HuH-7 (cell line): ENCODE measurements at places on chromosomes 3 and 15.

DNA sequence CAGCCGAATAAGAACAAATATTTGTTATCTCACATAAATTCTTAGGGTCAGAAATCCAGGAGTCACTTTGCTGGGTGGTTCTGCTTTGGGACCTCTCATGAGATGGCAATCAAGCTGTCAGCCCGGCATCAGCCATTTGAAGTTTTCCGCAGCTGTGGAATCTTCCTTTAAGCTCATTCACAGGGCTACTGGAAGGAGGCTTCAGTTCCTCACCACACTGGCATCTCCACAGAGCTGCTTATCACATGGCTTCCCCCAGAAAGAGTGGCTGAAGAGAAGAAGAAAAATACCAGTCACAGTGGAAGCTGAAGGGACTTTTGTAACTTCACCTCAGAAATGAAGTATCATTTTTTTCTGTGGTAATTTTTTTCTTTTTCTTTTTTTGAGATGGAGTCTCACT lies 267.7 kb downstream of the CHL1 start:
- no peak for DNase-seq

DNA sequence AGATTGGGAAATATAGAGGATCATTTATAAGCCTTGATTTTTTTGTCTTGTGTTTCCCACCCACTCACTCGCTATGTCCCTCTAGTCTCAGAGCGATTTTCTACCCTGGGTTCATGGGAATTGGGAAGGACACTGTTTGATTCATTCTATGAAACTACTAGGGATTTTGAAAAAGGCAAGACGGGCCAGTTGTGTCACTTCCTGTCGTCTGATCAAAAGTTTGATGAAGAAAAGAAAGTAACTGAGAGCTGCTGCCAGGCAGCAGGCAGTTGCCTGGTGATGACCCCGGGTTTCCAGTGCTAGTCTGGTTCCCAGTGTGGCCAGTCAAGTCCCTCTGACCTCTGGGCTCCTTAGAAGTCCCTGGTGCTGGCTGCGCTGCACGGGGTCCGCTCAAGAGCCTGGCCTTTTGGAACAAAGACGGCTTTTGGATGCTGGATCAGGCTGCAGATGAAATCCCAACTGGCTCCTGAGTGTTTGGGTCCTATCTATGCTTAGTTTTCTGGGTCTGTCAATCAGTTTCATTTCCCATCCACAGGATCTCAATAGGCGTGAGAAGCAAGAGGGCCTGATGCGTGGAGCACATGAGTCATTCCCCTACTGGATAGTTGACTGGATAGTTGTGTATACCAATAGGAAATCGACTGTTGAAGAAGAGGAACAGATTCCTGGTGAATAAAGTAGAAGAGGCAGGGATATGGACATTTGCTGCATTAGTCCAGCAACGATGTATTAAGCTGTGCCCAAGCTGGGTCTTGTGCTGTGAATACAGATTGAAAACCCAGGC lies 89.7 kb downstream of the EEFSEC start:
- DNase-seq: no peak

- peak; percentile 93 for DNase-seq
Observed at GRCh38 chr15:64046421-64047153, at the start of gene DAPK2. Gene DAPK2 (minus strand): TSS chr15:64046485. CDS start chr15:64040261, 6,224 bp downstream.

GRCh38 chr15:92667287-92667904 lies 11.8 kb upstream of the FAM174B start:
- peak; percentile 58 for DNase-seq

DNA sequence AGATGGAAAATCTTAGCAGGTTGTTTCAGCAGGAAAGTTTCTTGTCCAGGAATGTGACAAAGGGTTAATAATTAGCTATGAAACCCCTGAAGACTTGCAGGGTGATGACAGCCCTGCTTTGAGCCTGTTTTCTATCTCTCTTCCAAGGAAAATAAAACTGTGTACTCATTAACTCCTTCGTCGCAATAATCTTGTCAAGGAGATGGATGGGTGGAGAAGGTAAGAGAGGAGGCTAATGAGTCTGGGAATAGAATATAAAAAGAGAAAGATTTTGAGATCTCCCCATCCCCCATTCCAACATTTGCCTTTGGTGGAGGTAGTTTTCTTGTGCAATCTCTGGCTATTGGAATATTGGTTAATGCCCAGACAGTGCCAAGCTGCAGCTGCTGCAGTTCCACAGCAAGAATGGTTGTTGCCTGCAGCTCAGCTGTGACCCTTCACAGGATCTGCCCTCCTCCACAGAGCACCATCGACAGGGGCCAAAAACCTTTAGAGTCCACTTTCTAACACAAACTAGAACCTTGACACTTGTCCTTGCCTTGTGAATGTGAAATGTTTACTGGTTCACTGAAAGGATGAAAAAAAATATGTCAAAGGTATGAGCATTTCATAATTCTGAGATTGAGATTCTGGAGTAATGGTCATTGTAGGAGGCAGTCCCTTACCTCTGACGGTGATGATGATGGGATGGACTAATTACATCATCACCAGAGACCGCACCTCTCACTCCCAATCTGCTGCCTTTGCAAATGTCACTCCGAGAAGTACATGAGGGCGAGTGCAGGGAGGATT lies 4.2 kb upstream of the LRIG1 start:
- no peak for DNase-seq

- no peak for DNase-seq
Observed at GRCh38 chr15:68526269-68526668, 52.5 kb upstream of the CORO2B start.

DNA sequence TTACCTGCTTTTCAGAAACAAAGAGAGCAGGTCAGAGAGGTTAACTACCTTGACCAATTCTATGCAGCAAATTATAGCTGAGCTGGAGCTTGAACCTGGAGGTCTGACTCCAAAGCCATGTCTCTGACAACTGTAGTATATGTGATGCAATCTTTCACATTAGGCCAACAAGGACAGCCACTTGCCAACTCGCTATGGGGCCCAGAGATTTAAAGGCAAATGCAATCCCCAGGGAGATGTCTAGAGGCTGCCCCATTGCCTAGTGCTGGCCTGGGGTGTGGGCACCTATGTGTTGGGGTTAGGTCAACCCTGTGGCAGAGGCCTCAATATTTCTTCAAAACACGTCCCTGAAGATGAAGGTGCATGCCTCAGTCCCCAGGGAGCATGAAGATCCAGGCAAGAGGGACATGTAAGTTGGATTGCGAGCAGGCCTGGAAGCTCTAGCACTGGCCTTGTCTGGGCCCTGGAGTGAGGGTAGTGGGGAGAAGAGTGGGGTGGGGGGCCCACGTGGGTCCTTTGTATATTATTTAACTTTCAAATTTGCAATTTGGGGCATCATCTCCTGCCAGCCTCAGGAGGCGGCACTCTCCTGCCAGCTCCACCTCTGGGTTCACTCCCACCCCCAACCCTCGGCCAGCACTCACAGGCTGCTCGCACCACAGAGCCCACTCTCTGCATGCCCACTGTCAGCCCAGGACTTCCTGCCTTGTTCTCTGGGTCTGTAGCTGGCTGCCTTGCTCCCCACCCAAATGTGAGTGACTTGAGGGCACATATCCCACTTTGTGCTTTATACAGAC lies 64.3 kb downstream of the SLC12A8 start:
- peak; percentile 44 for DNase-seq

DNA sequence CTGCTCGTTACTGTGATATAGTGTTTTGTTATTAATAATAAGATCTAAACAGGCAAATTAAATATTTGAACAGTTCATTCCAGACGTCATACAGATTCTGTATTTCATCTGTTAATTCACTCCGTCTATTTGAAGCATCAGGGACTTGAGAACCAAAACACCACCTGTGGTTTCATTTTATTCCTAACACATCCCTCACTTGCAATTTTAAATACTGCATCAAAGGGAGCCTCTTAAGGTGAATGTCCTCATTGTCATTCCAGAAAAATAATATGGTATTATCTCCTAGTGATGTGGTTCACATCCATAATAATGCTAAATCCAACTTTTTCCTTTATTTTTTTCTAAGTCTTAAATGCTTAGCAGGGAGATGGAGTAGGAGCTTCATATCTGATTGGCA lies 1390.9 kb upstream of the CADM2 start:
- DNase-seq: no peak

- DNase-seq: no peak
Observed at GRCh38 chr15:38814891-38815290, 250.3 kb upstream of the RASGRP1 start.

GRCh38 chr3:54146506-54147239 lies 24.3 kb downstream of the CACNA2D3 start:
- peak; percentile 26 for DNase-seq

DNA sequence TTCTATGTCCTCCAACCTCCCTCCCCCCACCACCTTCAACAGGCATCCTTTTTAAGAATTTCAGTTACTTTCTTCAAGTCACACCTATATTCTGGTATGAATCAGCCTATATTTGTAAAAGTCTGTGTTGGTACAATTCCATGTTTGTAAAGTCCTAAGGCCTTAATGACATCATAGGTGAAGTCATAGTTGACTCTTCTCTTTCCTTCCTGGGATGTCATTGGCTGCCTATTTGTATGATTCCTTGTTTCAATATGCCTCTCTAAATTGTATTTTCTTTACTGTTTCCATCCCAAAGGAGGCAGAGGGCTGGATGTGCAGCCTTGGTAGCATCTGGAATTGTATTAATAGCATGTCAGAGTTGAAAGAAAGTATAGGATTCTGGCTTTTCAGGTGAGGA lies 56.5 kb downstream of the ADAMTSL3 start:
- no peak for DNase-seq

DNA sequence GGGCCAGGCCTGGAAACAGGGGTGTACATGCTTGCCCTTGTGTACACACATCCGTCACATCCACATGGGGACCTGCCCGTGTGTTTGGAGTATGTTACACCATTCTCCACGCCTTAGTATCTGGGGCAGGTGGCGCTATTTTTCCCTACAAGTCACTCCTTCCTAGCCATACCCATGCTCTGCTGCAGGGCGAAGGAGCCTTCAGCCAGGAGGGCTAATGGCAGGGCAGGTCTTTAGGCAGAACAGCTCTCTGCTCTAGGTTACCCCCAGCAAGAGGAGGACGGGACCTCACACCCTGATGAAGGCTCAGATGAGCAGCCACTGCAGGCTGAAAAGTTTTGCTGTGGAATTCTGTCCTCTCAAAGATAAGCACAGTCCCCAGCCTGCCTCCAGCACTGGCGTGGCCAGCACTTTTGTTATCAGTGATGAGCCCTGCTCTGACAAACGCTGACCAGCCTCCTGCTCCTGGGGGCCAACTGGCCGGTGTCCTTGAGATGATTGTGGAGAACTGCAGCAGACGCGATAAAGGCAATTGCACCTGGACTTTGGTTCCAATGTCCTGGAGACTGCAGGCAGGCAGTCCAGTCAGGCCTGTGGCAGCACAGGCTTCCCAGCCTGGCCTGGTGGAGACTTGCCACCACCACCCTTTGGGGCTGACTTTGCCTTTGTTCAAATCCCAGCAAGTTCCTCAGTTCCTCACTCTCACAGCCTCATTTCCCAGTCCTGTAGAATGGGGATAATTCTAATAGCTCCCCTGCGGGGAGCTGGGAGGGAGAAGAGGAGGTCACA lies 19.8 kb upstream of the PIGZ start:
- peak; percentile 79 for DNase-seq

DNA sequence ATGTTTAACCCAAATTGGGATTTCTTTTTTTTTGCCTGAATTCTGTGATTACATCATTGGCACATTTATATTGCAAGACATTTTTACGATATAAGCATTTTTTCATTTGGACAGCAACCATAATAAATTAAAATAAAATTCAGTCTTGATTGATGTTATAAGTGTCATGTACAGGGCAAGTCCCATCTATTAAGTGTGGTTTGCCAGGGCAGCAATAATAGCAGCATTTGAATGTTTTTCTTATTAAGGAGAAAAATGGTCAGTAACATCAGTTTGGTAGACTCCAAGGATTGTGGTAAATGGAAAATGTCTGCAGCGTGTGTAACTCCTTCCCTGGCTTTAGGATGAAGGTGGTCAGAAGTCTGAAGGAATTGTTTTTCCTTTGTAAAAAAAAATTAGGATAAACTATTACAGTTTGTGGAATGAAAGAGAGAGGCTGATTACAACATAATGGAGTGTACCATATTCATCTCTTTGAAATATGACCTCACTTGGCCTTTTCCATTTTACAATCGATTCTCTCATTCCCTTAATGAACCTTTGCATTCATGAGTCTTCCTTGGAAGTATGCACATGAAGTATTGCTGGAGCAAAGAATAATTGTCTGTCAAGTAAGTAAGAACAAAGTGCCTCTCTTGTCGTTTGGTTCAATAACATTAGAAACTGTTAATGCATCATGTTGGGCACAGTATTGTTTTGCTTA lies 405.4 kb upstream of the THRB start:
- no peak for DNase-seq

DNA sequence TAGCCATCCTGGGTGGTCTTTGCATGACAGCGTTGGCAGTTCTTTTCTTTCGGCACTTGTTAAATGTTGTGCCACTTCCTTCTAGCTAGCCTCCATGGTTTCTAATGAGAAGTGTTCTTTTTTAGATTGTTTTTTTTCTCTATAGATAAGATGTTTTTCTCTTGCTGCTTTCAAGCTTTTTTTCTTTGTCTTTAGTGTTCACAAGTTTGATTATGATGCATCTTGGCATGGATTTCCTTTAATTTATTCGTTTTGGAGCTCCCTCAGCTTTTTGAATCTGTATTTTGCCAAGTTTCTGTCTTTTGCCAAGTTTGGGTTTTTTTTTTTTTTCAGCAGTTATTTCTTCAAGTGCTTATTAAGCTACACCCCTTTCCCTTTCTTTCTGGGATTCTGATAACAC lies 53.1 kb downstream of the TM2D3 start:
- DNase-seq: no peak

DNA sequence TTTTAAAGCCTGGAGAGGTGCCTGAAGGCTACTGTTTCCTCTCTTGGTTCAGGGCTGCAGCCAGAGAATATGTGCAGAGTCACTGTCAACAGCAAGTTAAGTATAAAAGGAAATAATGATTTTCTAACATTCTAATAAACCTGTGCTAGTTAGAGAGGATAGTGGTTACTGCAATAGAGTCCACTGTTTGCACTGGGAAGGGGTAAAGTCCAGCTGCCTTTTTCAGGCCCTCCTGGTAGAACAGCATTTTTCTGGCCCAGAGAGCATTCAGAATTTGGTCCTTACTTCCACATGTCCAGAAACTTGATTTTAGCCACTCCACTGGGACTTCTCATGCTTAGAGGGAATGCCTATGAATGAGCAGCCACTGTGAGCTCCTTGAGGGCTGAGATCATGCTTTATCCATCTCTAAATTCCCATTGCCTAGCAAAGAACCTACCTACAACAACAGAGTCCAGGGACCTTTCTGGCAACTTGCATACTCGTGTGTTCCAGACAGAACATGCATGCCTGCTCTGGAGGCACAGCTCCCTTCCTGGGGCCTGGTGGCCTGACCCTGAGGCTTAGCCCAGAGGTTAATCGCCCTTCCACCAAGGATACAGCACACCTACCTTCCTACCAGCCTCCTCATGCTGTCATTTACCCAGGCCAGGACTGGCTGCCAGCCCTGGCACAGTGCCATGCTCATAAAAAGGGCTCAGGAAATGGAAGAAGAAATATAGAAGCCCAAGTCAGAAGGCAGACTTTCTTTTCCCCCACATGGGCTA lies 50.3 kb upstream of the ATP13A3 start:
- DNase-seq: peak; percentile 44

GRCh38 chr3:194431554-194431953 lies 32.5 kb upstream of the GP5 start:
- no peak for DNase-seq

GRCh38 chr3:79881431-79881830 lies 113.6 kb upstream of the ROBO1 start:
- no peak for DNase-seq

GRCh38 chr15:69609176-69609575 lies 156.6 kb downstream of the RPLP1 start:
- no peak for DNase-seq
